ENCODE measurements at places on chromosomes 13 and 19.

- no peak for DNase-seq
Measured at GRCh38 chr13:109162248-109163036, 533.0 kb downstream of the MYO16 start.

GRCh38 chr13:82062772-82063171, 1721.8 kb upstream of the SPRY2 start:
- no peak for DNase-seq

DNA sequence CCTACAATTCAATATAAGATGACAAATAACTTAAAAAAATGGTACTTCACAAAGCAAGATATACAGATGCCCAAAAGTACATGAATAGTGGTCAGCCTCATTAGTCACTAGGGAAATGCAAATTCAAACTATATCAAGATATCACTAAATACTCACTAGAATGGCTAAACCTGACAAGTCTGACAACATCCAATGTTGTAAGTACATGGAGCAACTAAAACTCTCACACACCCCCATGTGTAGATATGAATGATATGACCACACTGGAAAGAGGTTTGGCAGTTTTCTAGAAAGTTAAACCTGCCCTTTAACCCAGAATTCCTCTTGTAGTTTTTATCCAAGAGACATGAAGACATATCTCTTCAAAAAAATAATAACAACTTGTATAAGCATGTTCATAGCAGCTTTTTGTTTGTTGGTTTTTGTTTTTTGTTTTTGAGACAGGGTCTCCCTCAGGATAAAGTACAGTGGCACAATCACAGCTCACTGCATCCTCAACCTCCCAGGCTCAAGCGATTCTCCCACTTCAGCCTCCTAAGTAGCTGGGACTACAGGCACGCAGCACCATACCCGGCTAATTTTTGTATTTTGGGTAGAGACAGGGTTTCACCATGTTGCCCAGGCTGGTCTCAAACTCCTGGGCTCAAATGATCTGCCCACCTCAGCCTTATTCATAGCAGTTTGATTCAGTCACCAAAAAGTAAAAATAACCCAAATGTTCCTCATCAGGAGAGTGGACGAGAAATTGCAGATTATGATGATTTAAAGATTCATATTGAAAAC, 55.1 kb downstream of the RFX2 start:
- no peak for DNase-seq

GRCh38 chr13:40679480-40679985, 13.1 kb upstream of the FOXO1 start:
- no peak for DNase-seq

DNA sequence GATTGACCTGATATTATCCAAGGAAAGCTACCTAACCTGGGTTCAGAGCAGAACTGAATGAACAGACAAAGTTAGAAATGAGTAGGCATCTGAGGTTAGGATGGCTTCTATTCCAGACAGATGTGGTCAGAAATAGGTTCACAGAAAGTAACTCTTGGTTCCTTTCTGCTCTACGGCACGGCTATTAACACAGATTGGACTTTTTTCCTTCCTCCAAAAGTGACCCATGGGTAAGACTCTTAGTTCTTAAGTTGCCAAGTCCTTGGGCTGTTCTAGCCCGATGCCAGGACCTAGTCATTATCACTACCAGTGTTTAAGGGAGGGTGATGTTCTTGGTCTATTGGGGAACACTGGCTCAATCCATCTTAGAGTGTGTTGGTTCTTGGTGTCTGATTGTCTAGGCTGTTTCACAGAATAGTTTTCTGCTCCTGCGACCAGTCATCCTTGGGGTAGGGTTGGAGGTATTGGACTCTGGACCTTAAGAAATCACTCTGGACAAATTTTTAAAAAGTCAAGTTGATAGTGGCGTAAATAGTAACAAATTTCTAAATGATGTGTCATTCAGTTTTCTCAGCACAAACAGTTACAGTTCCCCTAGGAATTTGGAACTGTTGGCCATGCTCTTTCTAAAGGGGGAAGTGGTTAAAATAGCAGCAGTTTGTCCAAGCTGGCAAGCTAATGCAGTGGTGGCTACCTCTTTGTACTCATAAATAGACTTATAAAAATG, 60.1 kb upstream of the MYCBP2 start:
- no peak for DNase-seq

- no peak for DNase-seq
Measured at GRCh38 chr13:23605831-23606230, 35.6 kb downstream of the TNFRSF19 start.

DNA sequence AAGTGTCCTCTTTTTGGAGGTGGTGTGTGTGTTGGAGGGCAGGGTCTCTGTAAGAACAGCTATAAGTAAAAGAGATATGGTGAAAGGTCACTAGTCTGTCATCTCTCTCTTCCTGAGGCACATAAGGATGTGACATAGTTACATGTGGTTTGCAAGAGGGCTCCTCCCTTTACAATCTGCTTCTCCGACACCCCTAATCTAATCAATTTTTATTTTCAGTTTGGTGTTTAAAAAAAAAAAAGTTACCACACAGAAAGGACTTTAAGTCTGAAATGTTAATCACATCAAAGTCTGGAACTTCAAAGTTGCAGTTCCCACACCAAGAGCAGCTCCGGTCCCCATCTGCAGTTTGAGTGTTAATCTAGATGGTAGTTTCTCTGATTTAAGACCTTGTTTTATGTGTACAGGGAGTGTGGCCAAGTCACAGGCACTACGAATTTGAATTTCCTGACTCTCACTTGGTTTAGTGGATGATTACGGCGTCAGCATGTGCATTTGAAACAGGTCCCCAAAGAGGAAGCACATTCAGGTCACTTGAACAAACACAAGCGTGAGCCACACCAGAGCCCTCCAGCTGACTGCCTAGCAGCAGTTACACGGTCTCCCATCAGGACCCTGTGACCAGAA, 53.1 kb downstream of the FOXO1 start:
- no peak for DNase-seq

GRCh38 chr19:40241125-40241808, 14.8 kb upstream of the CCNP start:
- DNase-seq: no peak

- no peak for DNase-seq
Measured at GRCh38 chr13:80022146-80022545, 318.8 kb downstream of the SPRY2 start.

GRCh38 chr13:40528881-40529280, 137.6 kb downstream of the FOXO1 start:
- no peak for DNase-seq

DNA sequence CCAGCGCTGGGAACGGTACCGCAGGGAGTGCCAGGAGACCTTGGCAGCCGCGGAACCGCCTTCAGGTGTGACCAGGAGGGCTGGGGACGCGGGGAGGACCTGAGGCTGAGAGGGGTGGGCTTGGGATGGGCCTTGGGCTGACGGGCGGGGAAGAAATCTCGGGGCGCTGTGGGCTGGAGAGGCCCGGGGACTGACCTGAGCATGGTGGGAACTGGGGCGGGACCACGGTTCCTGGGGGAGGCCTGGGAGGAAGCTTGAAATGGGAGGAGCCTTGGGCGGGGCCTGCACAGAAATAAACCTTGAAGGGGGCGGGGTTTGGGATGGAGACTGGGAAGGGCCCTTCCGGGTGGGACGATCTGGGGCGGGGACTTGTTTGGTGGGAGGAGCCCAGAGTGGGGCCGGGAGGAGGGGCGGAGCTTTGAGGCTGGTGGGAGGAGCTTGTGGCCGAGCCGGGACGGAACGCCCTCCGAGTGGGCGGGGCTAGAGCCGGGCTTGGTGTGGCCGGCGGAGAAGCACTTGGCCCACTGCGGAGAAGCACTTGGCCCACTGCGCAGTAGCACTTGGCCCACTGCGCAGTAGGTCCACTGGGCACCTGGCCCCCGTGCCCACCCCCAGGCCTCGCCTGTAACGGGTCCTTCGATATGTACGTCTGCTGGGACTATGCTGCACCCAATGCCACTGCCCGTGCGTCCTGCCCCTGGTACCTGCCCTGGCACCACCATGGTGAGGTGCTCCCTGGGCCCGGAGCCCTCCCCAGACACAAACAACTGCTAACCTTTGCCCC, 2.8 kb downstream of the GIPR start:
- DNase-seq: no peak

DNA sequence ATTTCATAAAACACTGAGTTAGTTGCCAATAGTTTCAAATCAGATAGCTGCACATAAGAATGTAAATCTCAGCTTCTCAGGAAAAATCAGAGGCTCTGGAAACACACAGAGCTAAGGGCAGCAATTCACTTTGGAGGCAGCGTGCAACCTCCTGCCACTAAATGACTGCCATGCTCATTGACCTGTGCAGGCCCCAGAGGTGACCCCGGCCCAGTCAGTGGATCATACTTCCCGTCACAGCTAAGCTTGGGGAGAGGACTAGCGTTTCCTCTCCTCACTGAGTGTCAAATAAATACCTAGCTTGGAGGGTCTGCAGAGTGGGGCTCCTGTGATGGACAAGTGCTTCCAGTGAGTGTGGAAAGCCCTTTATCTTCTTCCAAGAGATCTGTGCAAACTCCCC, 67.2 kb downstream of the UQCRFS1 start:
- no peak for DNase-seq

- no peak for DNase-seq
Measured at GRCh38 chr19:44955505-44956439, 592 bp downstream of the CLPTM1 start.

DNA sequence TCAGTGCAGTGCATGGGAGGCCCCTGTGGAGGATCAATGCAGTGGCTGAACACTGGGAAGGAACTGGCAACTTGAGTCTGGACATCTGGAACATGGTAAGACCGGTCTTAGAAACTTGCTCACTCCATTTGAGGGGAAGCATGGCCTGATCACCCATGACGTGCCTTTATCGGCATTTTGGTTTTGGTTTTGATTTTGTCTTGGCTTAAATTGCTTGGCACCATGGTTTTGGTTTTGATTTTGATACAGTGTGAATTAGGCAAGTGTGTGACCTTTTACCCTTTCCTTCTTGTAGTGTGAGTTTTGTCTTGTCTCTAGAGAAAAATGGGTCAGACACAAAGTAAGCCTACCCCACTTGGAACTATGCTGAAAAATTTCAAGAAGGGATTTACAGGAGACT, 77.3 kb downstream of the ZNF486 start:
- DNase-seq: no peak

DNA sequence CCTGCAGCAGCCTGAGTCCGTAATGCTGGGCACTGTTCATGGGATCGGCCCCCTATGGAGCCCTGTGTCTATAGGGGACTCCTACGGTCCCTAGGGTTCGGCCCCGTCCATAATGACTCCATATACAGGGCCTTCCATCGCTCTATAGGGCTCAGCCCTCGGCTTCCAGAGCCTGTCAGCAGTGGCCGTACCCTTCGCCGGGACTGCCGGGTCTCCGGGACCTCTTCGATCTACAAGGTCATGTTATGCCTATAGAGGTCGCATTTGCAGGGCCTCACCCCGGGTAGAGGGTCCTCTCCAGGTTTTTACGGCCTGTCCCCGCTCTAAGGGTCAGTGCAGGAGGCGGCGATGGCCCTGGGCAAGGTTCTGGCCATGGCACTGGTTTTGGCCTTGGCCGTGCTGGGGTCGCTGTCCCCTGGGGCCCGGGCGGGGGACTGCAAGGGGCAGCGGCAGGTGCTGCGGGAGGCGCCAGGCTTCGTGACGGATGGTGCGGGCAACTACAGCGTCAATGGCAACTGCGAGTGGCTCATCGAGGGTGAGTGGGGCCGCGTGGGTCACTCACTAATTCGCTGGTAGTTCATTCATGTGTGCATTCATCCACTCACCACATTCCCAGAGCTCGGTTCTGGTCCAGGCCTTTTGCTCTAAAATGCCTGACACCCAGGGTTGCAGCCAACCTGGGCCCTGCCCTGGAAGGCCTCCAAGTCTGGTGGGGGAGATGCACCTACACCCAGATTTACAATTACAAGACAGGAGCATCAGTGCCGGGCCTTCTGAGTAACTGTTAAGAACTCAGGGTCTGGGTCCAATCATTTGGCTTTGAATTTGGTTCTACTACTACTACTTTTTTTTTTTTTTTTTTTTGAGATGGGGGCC, 699 bp downstream of the MEGF8 start:
- no peak for DNase-seq

DNA sequence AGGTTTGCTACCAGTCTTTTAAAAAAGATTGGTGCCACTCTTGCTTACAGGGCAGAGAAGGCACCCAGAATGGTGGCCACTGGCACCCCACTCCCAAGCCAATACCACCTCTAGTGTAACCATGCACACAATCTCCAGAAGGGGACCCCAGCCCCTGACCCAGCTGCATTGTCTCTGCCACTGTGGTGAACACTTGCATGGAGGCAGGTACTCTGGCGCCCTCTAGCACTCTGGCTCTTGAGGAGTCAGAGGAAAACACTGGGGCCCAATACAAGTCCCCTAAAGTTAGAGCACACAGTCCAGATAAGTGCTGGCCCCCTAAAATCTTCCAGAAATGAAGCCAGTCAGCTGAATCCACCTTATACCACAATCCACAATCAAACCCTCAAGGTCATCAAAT, 6.0 kb downstream of the ERVV-1 start:
- DNase-seq: no peak

DNA sequence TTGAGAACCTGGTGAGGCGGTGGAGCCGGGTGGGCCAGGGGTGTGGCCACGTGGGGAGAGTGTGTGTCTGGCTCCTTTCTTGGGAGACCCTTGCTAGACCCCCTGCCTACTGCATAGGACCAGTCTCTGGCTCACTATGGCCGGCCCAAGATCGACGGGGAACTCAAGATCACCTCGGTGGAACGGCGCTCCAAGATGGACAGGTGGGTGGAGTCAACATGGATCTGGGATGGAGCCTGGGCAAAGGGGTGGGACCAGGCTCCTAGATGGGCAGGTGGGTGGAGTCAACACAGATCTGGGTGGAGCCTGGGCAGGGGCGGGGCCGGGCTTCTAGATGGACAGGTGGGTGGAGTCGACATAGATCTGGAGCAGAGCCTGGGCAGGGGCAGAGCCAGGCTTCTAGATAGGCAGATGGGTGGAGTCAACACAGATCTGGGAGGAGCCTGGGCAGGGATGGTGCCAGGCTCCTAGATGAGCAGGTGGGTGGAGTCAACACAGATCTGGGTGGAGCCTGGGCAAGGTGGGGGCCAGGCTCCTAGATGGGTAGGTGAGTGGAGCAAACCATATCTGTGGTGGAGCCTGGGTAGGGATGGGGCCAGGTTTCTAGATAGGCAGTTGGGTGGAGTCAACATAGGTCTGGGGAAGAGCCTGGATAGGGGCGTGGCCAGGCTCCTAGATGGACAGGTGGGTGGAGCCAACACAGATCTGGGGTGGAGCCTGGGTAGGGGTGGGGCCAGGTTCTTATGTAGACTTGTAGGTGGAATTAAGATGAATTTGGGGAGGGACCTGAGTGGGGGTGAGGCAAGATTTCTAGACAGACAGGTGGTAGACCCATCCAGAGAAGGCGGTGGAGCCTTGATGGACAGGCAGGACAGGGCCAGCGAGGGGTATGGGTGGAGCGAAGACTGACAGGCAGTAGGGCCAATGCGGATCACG, 56.5 kb downstream of the VAV1 start:
- DNase-seq: no peak

GRCh38 chr19:583968-584239, 5.8 kb upstream of the HCN2 start:
- DNase-seq: no peak

All from NCI-H2081 treated with DMSO at 0.1 percent for 48 hours (cell line).